ENCODE measurements at places on chromosomes 7 and 10. TPM values are rescaled to one million over a fixed set of nuclear protein-coding genes. Genes with fewer than 3 reads are reported as not detected.

GRCh38 chr10:24900888-24901685 is 51.3 kb downstream of the PRTFDC1 start:
- no peak for DNase-seq

- no peak for DNase-seq
Measured at GRCh38 chr7:44099669-44100068, 4.5 kb upstream of the AEBP1 start.

DNA sequence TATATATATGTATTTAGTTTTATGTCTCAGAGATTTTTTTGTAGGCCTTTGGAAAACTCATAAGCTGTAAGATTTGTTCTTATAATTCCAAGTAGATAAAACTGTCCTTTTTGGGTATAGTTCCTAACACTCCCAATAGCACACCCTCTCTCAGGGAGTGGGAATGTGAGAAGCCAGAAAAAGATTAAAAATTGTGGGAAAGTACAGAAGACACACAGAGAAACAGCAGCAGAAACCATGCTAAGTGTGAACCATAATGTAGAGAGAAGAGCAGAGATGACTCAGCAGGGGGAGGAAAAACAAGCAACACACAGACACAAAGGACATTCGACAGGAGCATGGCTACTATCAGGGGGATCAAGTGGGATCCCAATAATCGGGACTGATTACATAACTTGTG is 401.6 kb downstream of the MAGI2 start:
- DNase-seq: peak; percentile 36

SPDYE9 gene
- not detected for total RNA-seq
